Stimulated activated CD4-positive, alpha-beta T cell treated with anti-CD3 and anti-CD28 coated beads, Interleukin-4, amount 100 ng/mL, for 4 hours (primary cell): ENCODE measurements at places on chromosomes 5 and 9.

DNA sequence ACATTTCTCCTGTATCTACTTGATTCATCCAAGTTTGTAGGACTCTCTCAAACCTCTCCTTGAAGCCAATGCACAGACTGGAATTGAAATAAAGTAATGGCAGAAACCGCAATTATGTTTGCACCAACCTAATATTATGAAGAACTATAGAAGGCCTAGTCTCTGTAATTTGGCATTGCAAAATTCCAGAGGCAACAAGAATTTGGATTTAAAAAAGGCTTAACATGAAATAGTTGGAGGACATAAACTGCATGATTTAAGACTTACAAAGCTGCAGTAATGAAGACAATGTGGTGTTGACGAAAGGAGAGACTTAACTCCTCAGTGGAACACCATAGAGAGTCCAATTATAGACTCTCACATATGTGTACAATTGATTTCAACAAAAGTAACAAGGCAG, 117.8 kb upstream of the MINAR2 start:
- no peak for DNase-seq

DNA sequence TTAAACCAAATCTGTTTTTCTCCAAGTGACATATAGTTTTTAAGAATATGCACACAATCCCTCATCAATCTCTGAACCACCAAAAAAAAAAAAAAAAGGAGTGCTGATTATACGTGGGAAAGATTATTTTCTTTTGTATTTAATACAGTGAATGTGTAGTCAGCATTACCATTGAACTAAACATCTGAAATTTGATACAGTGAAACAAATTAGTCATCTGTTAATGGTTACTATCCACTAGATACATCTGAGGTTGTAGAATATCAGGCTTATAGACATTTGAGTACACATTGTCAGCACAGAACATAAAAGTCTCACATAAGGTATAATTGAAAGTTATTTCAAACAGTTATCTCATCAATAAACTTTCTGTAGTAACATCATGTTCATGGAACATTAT, 87.0 kb downstream of the SLF1 start:
- DNase-seq: no peak

DNA sequence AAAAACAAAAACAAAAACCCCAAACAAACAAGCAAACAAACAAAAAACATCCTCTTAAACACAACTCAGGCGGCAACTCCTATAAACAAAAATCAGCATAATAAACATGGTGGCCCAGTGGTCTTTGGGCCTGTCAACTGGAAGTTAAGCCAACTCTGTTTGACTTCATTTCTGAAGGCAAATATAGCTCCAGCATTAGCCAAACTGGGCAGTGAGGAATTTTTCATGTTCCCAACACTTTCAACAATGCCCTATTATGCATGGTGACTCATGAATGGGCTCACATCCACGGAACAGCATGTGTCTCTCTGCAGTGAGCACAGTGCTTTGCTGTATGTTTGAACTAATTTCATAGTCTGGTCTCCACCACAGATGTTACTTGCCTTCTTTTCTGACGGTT, 143.9 kb upstream of the STC2 start:
- no peak for DNase-seq

- no peak for DNase-seq
Observed at GRCh38 chr5:81936750-81937149, 35.1 kb upstream of the ATG10 start.

- no peak for DNase-seq
Observed at GRCh38 chr9:137175345-137175961, 3.6 kb upstream of the TMEM210 start.

GRCh38 chr9:24793787-24794186, 248.1 kb upstream of the IZUMO3 start:
- no peak for DNase-seq

- DNase-seq: no peak
Observed at GRCh38 chr9:132408521-132408920, 1.5 kb upstream of the CFAP77 start.
